ENCODE measurements at places on chromosomes 4 and X.

GRCh38 chrX:154829134-154829533 is 5.3 kb downstream of the SMIM9 start:
- DNase-seq, result no peak

- no peak for DNase-seq
Observed at GRCh38 chr4:126213996-126214395, 899.2 kb downstream of the FAT4 start.

- DNase-seq, result no peak
Observed at GRCh38 chr4:109412776-109413175, 20.8 kb upstream of the SEC24B start.

DNA sequence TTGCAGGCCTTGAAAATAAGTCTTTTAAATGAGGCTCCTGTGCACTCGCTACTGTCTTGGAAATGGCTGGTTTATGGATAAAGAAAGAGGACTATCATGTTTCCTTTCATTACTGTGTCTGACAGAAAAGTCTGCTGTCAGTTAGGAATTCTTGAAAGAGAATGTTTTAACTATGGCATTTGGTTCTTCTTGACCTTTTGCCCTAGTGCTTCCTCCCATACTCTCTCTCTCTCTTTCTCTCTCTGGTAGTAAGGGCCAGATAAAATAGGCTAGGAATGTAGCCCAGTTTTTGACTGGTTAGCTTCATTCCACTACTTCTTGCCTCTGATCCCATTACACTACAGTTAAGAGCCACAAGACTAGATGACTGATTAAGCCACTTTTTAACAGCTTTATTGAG is 29.8 kb downstream of the YY2 start:
- DNase-seq, result no peak

GRCh38 chrX:118189000-118189399 is 72.4 kb upstream of the KLHL13 start:
- DNase-seq, result no peak

DNA sequence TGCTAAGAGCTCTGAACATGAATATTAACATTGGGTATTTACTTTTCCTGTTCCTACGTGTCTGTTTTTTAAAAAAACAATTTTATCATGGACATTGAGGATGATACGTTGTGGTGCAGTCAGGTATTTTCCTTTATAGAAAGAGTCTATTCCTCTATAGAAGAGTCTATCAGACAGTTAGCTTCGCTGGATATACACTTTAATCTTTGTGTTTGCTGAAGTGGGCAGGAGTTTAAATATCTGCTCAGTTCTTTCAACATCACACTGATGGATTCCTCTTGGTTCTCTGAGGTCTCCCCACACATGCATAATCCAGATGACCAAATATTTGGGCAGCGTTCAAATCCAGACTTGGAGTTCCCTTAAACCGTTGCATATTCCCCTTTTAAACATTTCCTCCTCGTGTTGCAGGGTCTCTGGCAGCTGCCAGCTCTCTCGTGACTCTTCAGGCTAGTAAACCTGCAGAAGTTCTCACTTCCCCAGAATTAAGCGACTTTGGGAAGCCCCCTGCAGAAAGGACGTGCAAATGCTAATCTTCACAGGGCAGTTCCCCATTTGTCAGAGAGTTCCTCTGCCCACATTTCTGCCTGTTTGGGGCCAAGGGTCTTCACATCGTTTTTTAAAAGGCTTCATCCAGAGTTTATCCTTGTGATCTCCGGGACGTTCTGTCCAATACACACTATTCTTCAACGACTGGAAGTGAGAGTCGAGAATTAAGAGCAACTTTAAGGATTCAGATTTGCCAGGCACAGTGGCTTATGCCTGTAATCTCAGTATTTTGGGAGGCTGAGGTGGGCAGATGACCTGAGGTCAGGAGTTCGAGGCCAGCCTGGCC is 20.5 kb upstream of the DHRSX start:
- DNase-seq, result no peak

DNA sequence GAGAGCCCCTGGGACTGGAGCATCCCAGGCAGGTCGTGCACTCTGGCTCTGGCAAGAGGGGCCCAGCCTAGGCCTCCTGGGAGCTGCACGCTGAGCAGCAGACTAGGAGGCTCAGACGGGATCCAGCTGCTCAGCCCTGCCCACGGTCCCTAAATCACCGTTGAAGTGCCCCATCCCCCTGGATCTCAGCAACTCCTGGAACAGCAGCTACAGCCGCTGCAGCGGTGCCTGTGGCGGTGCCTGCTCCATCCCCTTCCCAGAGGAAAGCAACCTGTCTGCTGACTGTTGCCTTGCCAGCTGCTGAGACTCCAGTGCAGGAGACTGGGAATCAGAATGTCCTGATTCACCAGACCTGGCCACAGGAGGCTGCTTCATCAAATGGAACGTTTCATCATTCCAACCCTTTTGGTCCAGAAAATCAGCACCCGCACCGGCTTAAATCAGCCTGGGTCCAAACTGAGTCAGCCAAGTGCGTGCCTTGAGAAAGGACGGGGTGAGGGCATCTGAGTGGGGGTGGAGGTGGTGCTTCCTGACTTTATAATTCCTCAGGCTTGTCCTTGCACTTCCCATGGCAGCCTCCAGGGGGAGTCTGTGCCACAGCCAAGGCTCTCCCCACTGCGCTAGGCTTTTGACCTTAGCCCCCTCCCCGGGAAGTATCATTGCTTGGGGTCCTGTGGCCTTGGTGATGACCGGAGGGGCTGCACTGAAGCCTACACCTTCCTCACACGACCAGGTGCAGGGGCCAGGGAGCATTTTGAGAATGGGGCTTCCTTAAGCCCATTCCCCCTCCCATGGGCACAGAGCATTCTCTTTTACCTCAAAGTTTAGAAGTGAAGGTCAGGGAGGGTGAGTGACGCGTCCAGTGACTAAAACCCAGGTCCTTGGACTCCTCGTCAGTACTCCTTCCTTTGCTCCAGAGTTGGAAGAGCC is 6.5 kb downstream of the ZNF185 start:
- no peak for DNase-seq

- no peak for DNase-seq
Observed at GRCh38 chr4:153060196-153060595, 124.1 kb downstream of the FHDC1 start.

- no peak for DNase-seq
Observed at GRCh38 chrX:42087960-42088359, 164.6 kb upstream of the CASK start.

DNA sequence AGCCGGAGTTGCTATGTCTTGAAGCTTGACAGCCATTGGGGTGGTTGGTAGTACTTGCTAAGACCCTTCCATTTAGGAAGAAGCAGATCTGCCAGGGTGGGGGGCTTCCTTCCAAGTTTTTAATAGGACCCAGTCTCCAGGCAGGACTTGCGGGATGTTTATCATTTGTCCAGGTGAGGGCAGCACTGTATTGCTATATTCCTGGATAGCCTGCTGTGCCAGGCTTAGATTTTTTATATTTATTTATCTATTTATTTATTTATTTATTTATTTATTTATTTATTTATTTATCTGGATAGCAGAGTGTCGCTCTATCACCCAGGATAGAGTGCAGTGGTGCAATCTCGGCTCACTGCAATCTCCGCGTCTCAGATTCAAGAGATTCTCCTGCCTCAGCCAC is 87.4 kb upstream of the CT45A1 start:
- DNase-seq, result no peak

- no peak for DNase-seq
Observed at GRCh38 chr4:163157157-163157556, 9.5 kb downstream of the NAF1 start.

- DNase-seq, result no peak
Observed at GRCh38 chr4:172750910-172751309, 417.7 kb upstream of the GALNT7 start.

DNA sequence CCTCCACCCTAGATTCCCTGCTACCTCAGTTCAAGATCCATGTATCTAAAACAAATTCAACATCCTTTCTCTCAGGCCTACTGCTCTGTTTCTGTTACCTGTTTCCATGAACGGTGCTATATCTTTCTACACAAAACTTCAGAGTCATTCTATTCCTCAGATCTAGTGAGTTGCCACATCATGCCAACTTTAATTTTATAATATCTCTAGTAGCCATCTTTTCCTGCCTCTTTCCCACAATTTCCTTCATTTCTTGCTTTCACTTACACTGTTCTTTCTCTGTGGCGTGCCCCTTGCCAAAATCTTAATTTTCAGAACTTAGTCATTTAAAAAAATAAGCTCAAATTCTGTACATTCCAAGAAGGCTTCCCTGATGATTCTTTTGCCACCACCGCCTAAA is 15.2 kb downstream of the GUCY1A1 start:
- DNase-seq, result no peak

DNA sequence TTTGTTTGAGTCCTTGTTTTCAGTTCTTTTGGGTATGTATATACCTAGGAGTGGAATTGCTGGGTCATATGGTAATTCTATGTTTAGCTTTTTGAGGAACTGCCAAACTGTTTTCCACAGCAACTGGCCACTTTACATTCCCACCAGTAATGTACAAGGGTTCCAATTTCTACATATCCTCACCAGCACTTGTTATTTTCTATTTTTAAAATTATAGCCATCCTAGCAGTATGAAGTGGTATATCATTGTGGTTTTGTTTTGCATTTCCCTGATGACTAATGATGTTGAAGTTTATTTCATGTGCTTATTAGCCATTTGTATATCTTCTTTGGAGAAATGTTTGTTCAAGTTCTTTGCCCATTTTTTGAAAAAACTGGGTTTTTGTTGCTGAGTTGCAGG is 39.6 kb downstream of the TMEM164 start:
- no peak for DNase-seq

DNA sequence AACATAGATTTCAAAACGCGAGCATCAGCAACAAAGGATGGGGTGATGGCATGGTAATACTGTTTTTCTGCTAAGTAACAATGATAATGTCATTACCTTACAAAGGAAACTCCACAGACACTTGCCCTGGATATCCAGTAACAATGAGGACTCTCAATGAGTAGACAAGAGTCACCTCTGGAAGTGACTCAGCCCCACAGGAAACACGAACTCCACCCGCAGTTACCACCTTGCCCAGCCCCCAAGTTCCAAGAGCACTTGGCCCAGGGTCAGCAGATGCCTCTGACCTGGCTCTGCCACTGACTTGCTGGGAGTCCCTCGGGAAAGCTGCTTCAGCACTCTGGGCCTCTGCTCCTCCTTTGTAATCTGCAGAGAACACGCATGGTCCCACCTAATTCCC is 110.3 kb upstream of the MAP3K15 start:
- no peak for DNase-seq

DNA sequence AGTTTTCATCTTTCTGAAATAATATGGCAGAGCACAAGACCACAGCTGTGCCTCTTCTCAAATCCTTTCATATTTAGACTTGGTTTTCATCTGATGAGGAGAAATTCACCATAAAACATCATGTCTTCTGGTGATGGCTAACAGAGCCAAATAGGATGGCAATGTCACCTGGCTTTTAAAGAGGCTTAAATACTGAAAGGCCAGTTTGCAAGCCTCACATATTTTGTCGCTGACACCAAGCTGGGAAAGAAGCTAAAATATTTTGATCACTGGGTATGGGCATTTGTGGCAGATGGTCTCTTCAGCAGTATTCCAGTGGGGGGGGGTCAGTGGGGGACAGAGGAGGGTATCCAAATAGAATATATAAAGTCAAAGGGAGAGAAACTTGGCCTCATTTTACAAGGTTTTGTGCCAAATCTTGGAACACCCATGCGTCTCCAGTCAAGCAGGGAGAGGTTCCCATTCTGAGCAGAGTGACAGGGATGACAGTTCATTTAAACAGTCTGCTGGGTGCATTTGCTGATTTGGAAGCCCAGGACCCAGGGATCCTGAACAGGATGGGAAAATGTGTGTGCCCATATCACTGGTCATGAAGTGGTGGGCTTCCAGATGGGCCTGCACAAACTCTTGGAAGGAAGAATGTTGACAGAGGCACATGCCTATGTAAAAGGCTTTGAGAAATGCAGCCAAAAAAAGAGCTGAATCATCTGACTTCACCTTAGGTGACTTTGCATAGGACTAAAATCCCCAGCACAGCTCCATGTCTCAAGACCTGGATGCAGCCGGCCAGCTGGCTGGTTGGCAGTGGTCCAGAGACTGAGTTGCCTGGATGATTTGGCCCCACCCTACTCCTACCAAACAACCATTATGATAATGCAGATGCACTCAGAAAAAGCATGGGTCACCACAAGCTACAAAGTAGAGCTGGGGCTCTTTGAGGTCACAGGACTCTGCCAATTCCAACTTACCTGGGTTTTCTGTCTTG is 484.4 kb upstream of the NR3C2 start:
- no peak for DNase-seq

DNA sequence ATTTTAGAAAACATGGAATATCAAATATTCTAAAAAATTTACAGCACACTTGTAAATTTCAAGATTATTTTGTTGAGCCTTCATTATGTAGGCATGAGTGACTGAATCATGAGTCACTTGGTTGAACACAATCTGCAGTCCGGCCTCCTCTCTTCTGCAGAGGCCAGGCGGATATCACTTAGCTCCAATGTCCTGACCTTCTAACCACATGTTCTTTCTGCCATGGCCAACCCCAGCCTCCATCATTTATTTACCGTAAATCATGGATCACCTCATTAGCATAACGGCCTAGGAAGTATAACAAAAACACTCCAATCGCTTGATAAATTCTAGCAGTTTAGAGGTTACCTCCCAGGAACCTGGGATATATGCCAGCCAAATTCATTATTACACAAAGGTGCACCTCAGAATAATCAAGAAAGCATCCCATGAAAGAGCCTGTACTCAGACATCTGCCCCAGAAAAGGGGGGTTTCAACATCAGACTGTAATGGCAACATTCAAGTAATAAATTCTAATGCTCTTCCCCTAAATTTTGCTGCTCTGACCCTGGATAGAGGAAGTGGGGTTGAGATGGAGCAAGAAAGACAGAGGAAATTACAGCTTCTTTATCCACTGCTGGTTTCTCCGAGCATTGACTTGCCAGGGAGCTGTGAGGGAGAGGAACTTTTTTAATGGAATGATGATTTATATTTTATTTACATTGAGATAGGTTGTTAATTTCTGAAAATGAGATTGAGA is 2153.6 kb upstream of the AGA start:
- no peak for DNase-seq

DNA sequence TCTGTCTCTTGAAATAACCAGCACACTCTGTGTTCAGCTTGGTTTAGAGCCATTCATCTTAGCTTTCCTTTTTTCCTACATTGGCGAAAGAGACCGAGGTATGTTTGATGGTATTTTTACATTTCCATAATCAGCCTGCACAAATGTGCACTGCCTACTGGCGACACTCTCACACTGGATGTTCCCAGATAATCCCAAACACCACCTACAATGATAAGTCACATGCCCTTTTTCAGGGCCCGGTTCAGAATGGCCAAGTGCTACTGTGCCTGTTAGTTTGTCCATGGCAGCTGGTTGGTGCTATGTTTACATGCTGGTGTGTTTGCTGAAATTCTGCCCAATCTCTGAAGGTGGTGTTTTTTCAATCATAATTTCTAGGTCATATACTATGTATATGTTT is 80.8 kb upstream of the NR3C2 start:
- no peak for DNase-seq

DNA sequence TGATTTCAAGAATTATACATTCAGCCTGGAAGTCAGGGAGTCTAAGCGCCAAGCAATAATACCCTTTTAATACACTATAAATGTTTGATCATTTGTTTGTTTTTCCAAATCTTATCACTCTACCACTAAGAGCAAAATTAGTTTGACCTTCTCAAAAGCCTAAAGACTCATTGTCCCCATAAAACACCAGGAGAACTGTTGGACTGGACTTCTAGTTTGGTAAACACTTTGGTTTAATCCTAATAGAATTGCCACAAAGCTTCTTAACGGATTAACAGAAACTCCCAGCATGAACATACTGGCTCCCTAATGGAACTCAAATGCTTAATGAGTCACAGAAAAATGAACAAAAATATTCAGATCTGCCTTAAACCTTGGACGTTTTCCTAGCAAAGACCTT is 34.9 kb downstream of the SYTL5 start:
- no peak for DNase-seq
